ENCODE measurements at places on chromosomes 12 and 14.

DNA sequence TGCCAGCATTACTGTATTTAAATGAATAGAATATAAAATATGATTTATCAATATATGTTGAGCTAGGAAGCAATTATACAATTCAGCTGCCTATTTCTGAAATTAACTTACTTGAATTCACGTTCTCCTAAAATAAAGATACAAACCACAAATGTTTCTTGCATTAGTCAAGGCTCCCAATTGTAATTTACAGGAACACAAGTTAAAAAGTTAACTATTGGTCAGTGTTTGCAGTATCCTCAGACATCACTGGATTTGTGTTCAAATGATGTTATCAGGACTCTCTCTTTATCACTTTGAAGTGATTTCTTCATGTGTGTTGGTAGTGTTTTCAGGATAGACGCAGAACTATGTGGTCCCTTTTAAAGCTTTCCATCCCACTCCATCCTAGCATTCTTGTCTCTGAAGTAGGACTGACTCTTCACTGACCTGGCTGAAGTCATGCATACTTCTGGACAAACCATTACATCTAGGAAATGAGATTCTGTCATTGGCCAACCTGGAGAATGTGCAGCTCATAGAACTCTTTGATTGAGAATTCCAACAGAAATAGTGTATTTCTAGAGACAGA, 156.1 kb downstream of the KICS2 start:
- DNase-seq: no peak

DNA sequence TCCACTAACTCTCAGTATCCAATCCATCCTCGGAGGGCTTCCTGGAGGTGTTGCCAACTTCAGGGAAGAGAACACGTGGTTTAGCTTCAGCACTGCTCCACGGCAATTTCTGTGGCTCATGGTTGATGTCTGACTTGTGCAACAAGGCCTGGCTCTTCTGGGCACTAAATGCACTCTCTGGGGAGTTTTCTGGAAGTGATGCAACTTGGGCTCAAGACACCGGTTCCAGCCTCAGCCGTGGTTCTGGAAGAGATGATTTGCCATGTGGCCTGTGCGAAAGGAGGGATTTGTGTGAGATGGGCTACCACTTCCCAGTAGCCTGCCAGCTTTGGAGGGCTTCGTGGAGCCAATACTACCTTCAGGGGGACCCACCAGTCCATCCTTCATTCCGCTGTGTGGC, 118.6 kb upstream of the RTL1 start:
- no peak for DNase-seq

- DNase-seq: no peak
Measured at GRCh38 chr14:50477760-50478159, 54.6 kb downstream of the MAP4K5 start.

- no peak for DNase-seq
Measured at GRCh38 chr12:4037747-4038312, 164.6 kb upstream of the PARP11 start.

All from amygdala (tissue), 56 donors.